ENCODE measurements at places on chromosomes 2 and 18.

DNA sequence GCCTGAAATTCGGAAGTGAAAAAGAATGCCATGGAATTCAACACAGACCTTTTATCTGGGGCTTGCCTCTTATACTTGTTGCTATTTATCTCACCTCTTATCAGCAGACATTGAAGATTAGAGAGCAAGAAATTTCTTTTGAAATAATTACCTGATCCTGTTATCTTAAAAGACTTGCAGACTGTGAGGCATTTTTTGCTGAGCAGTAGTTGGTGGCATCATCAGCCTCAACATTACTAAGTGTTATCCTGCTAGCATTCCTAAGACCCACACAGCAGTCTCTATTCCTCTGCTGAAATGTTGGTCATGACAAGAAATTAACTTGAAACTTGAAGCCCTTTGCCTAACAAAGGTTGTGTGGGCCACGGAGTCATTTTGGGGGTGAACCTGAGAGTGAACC, 186.5 kb downstream of the TRIB2 start:
- H3K36me3 ChIP-seq = no peaks in the 10 kb centered on the region
- H3K4me3 ChIP-seq = no peak overlapping the region

GRCh38 chr2:230153390-230153976, 66.3 kb downstream of the SP110 start:
- no peaks in the 10 kb centered on the region for H3K27me3 ChIP-seq
- no peak overlapping the region for H3K27ac ChIP-seq
- H3K4me3 ChIP-seq = no peak overlapping the region

GRCh38 chr18:70421471-70422390, 132.9 kb downstream of the SOCS6 start:
- peak overlapping the region; percentile 9 for H3K27ac ChIP-seq
- H3K27me3 ChIP-seq = no peaks in the 10 kb centered on the region
- no peak overlapping the region for H3K4me3 ChIP-seq
- no peaks in the 10 kb centered on the region for H3K36me3 ChIP-seq

- DNase-seq = no peak
- H3K4me3 ChIP-seq = no peak overlapping the region
- no peaks in the 10 kb centered on the region for H3K36me3 ChIP-seq
Measured at GRCh38 chr2:240952496-240953246, 45.7 kb upstream of the SNED1 start.

- H3K27me3 ChIP-seq = no peaks in the 10 kb centered on the region
- H3K36me3 ChIP-seq = no peaks in the 10 kb centered on the region
- H3K4me3 ChIP-seq = no peak overlapping the region
- DNase-seq = no peak
- no peak overlapping the region for H3K27ac ChIP-seq
Measured at GRCh38 chr2:12334412-12334966, 382.2 kb upstream of the TRIB2 start.

- no peak overlapping the region for H3K27ac ChIP-seq
- H3K4me3 ChIP-seq = no peak overlapping the region
- DNase-seq = no peak
- peaks cover 9% of the 10 kb centered on the region for H3K4me1 ChIP-seq
- no peaks in the 10 kb centered on the region for H3K36me3 ChIP-seq
- H3K27me3 ChIP-seq = no peaks in the 10 kb centered on the region
Measured at GRCh38 chr2:197813093-197813787, 8.8 kb downstream of the PLCL1 start.

All from thoracic aorta (tissue), 2 donors.